ENCODE measurements at places on chromosomes 4 and X.

- peak; percentile 31 for DNase-seq
These were observed 36.3 kb downstream of the IL21 start for GRCh38 chr4:122584519-122584918.

- DNase-seq: peak; percentile 73
These were observed 292.8 kb upstream of the BOD1L1 start for GRCh38 chr4:13920111-13920875.

DNA sequence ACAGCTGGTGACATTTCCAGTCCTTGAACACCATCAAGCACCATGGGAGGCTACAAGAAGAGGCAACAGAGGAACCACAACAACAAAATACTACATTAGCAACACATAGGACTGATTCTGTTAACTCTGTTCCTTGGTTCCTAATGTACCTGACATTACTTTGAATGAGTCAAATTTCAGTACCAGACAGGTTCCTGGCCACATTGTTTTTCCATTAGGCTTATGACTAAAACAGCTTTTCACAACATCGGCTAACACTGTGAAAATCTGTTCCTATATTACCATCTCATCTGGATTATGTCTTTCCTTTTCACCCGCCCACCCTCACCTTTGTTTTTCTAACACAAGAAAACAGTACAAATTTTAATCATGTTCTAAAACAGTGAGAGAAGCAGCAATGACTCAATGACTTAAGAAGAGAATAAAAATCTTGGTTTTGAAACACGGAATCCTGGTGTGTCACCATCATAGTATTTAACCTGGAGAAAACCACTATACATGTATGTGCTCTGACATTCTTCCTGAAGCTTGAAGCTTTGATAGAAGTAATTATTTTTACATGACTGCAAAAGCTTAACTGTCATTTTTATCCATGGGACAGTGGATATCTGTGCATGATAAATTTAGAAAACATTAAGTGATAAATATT, 143.9 kb downstream of the SCFD2 start:
- DNase-seq: no peak

DNA sequence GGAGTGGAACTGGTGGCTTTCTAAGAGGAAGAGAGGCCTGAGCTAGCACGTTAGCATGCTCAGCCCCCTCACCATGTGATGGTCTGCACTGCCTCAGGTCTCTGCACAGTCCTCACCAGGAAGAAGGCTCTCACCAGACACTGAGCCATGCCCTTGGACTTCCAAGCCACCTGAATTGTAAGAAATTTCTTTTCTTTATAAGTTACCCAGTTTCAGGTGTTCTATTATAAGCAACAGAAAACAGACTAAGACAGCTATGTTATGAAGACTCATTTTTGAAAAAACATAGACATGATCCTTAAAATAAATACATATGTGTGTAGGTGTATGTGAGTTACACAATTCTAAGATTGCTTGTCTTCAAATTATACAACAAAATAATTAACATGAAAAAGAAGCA, 74.7 kb downstream of the CEP44 start:
- DNase-seq: no peak

GRCh38 chr4:179757641-179758040, 2315.4 kb upstream of the AGA start:
- no peak for DNase-seq

DNA sequence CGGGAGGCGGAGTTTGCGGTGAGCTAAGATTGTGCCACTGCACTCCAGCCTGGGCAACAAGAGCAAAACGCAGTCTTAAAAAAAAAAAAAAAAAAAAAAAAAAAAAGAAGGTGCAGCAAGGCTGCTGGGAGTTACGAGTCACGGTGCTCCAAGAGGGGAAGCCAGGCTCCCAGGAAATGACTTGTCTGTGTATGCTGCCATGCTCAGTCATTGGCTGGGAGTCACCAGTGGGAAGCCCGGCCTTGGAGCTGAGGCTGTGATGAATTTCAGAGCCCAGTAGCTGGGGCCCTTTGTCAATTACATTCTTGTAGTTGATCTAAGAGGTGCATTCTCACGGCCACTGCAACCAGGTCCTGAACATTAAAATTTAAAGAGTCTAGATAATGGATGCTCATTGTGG, 1105.1 kb upstream of the TENM3 start:
- DNase-seq: no peak

GRCh38 chrX:107677909-107678308, 49.6 kb downstream of the PRPS1 start:
- no peak for DNase-seq

DNA sequence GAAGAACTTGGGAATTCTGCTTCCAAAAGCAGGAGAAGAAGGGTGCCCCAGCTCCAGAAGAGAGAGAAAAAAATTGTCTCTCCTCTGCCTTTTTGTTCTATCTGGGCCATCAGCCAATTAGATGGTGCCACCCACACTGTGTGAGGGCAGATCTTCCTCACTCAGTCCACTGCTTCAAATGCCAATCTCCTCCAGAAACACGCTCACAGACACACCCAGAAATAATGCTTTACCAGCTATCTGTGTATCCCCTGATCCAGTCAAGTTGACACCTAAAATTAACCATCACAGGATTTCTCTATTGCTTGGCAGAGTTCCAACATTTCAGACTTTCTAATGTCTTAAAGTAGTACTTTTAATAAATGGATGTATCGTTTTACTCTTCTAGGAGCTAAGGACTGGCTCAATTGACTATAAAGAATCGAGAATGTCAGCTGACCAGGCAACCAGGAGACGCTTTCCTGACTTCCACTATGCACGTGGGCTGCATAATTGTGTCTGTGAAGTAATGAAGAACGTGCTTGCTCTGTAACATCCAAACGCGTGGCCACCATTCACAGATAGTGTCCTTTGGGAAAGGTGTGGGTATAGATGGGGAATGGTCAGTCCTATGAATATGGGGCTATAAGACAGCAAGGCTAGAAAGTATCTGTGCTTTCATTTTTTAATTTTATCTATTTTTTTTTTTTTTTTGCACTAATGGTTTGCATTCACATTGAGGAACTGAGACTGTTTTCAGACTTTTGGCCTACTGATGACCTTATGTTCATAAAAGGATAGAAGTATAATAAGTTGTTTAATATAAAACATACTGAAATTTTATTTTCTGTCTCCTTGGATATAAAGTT, 9.9 kb upstream of the SMIM20 start:
- DNase-seq: no peak

DNA sequence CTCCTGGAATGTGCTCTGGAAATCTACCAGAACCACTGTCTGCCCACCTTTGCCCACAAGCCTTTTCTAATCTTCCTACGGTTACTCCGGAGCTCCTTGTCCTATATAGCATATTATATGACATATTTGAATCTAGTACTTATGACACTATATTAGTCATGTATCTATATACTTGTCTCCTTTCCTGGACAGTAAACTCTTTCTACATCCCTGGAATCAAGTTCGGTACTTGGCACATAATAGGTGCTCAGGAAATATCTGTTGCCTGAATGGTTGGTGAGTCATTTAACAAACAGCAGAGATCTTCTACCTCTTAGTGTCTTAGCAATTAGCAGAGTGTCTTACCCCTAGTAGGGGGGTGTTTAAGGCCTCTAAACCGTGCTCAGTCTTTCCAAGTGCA, 123.6 kb downstream of the RELL1 start:
- DNase-seq: no peak

- peak; percentile 68 for DNase-seq
These were observed 2528.4 kb downstream of the ARAP2 start for GRCh38 chr4:33715841-33716395.

GRCh38 chrX:54807524-54808108, at the start of gene MAGED2:
MAGED2 (plus strand) TSS chrX:54807745; CDS start chrX:54809332, 1,587 bp downstream.
- no peak for DNase-seq

- DNase-seq: no peak
These were observed 68.1 kb upstream of the GRXCR1 start for GRCh38 chr4:42824278-42824977.

GRCh38 chr4:1863297-1864033, 7.5 kb upstream of the LETM1 start:
- no peak for DNase-seq

GRCh38 chrX:130578906-130579305, 177.1 kb downstream of the RBMX2 start:
- DNase-seq: no peak

DNA sequence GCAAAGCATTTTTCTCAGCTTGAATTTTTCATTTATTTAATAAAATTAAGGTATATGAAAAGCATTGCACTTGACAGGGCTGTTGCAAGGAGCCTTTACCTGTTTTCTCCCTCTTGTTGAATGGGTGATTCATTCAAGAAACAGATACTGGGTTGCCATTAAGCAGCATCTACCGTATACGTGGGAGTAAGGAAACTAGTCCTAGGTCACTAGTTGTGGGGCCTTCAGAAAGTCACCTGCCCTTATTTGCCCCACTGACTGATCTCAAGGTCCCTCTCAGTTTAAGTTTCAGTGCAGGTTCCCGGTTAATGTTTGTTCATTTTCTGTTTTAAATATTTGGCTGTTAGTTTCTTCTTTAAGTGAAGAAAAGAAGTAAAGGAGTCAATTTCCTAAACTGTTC, 34.0 kb downstream of the LHFPL1 start:
- no peak for DNase-seq

DNA sequence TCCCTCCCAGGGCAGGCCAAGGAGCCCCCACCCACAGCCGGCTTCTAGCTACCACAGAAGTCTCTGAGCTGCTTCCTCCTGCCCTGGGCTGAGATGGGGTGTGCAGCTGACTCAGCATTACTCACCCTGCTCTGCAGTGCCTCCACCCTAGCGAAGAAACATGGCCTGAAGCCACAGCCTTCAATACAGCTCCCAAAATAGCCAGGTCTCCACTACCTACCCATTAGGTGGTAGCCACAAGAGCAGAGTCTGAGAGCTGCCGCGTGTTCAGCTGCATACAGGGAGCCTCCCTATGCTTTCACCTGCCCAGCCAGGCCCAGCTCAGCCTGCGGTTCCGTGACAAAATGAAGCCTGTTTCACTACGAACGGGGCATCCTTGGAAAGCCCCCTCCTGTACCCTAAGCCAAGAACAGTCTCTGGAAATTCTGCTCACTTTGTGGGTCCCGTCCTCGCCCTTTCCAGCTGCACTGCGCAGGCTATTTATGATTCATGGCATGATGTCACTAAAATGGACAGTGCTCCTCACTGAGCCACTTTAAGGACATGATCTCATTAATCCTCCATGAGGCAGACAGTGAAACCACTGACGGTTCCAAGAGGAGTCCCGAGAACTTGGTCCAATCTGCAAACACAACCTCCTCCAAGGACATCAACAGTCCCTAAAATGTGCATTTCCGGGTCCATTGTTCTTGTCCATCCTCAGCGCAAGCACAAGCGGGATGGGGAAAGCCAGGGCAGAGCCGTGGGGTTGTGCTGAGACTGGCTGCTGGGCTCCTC, 20.2 kb downstream of the WDR1 start:
- DNase-seq: peak; percentile 85

GRCh38 chr4:114146947-114147618, 167.6 kb upstream of the ARSJ start:
- DNase-seq: no peak

GRCh38 chr4:184471881-184472613, 2.3 kb downstream of the IRF2 start:
- DNase-seq: no peak

DNA sequence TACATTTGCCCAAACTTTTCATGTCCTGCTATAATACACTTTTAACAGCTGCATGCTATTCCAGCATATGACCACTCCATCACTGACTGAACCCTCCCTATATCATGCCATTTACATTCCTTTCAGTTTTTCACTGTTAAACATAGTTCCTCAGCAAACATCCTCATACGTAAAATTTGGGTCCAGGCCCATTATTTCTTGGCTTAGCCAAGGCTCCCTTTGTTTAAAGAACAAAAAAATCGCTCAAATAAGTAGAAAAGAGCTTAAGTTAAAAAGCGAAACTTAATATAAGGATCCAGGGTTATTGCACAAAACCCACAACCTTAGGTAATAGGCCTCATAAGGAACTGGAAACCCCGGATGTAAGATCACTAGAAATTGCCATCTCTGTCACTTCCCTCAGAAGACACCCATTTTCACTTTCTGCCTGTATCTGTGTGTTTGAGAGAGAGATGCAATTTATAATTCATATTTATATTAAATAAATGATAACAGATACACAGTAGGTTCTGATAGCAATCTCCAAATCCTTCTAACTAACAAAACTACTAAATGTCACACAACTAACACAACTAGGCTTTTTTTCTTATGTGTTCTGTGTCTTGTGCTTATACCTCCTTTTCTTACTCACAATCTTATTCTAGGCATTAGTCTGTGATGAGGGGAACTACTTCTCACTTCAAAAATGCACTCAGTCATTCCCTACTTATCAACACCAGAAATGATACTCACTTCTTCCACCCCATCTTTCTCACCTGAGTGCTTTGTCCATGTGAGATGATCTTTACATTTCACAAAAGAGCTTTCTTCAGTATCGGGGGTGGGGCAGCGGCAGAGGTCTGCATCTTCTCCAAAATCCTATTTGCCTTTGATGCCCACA, 59.9 kb upstream of the FAM241A start:
- DNase-seq: no peak

GRCh38 chr4:148057516-148057915, 325.6 kb downstream of the ARHGAP10 start:
- no peak for DNase-seq

GRCh38 chr4:138405934-138406567, 163.9 kb upstream of the SLC7A11 start:
- DNase-seq: peak; percentile 18

DNA sequence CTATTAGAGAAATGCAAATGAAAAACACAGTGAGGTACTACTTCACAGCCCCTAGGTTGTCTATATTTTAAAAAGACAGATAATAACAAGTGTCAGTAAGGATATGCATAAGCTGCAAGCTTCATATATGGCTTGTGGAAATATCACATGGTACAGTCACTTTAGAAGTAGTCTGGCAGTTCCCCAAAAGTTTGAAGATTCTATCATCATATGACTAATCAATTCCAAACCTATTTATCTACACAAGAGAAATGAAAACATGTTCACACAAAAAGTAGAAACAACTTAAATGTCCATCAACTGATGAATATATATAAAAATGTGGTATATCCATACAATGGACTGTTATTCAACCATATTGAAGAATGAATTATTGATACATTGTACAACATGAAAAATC, 185.8 kb upstream of the STK26 start:
- DNase-seq: no peak

DNA sequence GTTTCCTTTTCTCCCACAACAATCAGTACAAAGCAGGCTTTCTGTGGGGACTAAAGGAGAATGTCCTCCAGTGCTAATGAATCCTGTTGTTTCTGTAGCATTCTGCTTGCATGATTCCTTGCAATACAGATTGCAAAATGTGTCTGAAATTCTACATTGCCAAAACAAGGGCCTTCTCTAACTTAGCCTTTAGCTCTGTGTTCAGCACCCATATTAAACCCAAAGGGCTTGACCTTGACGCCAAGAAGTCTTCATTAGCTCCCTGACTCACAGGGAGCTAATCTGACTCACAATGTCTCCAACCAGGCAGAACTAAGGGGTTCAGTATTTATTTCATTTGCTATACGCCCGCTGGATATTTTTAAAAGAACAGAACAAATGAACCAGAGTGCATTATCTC, 241.4 kb upstream of the CLNK start:
- peak; percentile 16 for DNase-seq

All from kidney epithelial cell (primary cell).